SK-N-SH (cell line): ENCODE measurements at places on chromosomes 7 and 10. TPM values are rescaled to one million over a fixed set of nuclear protein-coding genes. Genes with fewer than 3 reads are reported as not detected.

OR2A42 gene
- not detected in 2 replicates for polyA plus RNA-seq

DNA sequence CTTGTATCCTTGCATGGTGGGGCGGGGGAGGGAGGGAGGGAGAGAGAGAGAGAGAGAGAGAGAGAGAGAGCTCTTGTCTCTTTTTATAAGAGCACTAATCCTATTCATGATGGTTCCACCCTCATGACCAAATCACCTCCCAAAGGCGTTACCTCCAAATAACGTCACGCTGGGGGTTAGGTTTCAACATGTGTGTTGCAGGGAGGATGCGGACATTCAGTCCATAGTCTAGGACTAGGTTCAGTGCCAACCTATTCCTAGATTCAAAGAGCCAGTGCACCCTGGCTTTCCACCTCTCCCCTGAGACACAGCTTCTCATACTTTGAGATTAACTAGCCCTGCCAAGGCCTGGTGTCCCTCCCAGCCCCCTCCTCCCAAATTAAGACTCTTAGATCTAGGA, 123.0 kb downstream of the GRK5 start:
- no peaks in the 10 kb centered on the region for H3K36me3 ChIP-seq
- no peak for DNase-seq
- no peaks in the 10 kb centered on the region for H3K27me3 ChIP-seq
- H3K4me1 ChIP-seq, result peaks cover 12% of the 10 kb centered on the region; the same call in 1 of the 2 replicates
- H3K4me3 ChIP-seq, result no peak overlapping the region

DNA sequence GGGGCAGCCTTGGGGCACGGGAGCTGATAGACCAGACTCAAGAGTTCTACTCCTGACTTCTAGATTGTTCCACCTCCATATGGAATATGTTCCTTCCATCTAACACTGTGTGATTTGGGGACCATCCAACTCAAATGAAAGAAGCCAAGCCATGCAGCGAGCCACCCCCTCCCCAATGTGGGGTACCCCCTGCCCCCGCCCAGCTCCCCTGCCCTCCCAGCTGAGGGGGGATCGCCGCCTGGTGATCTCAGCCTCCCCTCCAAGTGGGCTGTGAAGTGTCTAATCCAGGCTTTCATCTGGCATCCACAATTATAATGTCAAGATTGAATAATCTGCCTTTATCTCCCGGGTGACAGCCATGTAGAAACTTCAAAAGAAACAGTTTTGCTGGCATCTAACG, 246.1 kb downstream of the RPS24 start:
- H3K27me3 ChIP-seq, result no peaks in the 10 kb centered on the region
- H3K4me3 ChIP-seq, result no peak overlapping the region
- no peak for DNase-seq
- H3K27ac ChIP-seq, result no peak overlapping the region
- no peaks in the 10 kb centered on the region for H3K36me3 ChIP-seq
- 0 out of 2 replicates have a peak, but pooled peaks cover 8% of the 10 kb centered on the region for H3K4me1 ChIP-seq

NSUN6 gene
- polyA plus RNA-seq, result 5.3 and 7.8 TPM in 2 replicates

GRCh38 chr7:148828965-148829364, 55.1 kb downstream of the EZH2 start:
- H3K4me1 ChIP-seq, result no peaks in the 10 kb centered on the region
- H3K27ac ChIP-seq, result no peak overlapping the region
- H3K4me3 ChIP-seq, result no peak overlapping the region
- H3K27me3 ChIP-seq, result no peaks in the 10 kb centered on the region
- peaks cover 54% of the 10 kb centered on the region for H3K36me3 ChIP-seq
- no peak for DNase-seq

- H3K36me3 ChIP-seq, result peaks cover 5% of the 10 kb centered on the region
- no peaks in the 10 kb centered on the region for H3K27me3 ChIP-seq
- peak; percentile 39 for DNase-seq
- H3K4me3 ChIP-seq, result no peak overlapping the region
- H3K27ac ChIP-seq, result peak overlapping the region; percentile 67; the same call in 1 of the 2 replicates
These were observed 16.9 kb downstream of the SVIL start for GRCh38 chr10:29617880-29618340.
